ENCODE measurements at places on chromosomes 7 and 10.
A peak's percentile ranks its signal among the peaks of the same experiment; 100 is the strongest.

DNA sequence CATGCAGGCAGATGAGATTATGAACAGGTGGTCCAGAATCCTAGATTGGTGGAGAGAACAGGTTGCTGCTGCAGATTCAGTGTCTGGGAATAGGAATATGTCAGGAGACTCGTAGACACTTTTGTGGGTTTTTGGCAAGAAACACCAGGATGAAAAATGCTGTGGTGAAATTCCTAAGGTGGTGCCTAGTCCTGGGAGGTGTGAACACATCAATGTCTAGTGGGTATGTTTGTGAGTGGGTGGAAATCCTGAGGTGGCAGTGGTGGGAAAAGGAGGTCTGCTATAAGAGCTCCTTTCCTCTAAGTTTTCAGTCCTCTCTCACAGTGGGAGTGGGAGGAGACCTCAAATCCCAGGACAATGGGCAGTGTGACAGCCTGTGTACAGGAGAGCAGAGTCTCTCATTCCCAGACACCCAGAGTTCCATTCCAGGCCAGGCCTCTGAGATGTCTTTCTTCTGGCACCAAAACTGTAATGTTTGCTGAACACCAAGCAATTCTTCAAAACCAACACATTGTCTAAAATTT is 5.1 kb downstream of the ERV3-1 start:
- no peak overlapping the region for H3K4me3 ChIP-seq
- no peak for DNase-seq
- H3K27ac ChIP-seq, result peak overlapping the region; percentile 86
- H3K27me3 ChIP-seq, result no peaks in the 10 kb centered on the region
- peaks cover 32% of the 10 kb centered on the region for H3K4me1 ChIP-seq
- H3K36me3 ChIP-seq, result no peaks in the 10 kb centered on the region

DNA sequence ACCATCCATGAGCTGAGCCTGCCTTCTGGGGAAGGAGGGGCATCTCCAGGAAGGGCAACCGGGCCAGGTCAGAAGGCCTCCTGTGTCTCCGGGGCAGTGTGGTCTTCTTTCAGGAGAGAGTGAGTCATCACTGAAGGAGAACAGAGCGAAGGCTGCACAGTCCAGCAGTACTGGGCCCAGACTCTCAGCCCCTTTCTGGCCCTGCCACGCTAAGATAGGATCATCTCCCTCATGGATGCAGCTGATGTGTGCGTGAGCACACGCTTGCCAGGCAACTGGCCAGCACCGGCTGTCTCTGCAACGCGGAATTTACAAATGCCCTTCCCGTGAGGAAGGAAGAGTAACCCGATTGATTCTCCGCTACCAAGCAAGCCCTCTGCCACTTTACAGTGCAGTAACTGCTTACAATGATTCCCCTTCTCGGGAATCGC is 328.2 kb downstream of the TNS3 start:
- H3K4me1 ChIP-seq, result peaks cover 27% of the 10 kb centered on the region
- H3K36me3 ChIP-seq, result no peaks in the 10 kb centered on the region
- no peak for DNase-seq
- H3K27me3 ChIP-seq, result no peaks in the 10 kb centered on the region
- peak overlapping the region; percentile 47 for H3K4me3 ChIP-seq
- peak overlapping the region; percentile 86 for H3K27ac ChIP-seq

- H3K4me3 ChIP-seq, result no peak overlapping the region
- no peaks in the 10 kb centered on the region for H3K4me1 ChIP-seq
- no peak overlapping the region for H3K27ac ChIP-seq
Measured at GRCh38 chr7:20744954-20745446, 41.7 kb downstream of the SP8 start.

DNA sequence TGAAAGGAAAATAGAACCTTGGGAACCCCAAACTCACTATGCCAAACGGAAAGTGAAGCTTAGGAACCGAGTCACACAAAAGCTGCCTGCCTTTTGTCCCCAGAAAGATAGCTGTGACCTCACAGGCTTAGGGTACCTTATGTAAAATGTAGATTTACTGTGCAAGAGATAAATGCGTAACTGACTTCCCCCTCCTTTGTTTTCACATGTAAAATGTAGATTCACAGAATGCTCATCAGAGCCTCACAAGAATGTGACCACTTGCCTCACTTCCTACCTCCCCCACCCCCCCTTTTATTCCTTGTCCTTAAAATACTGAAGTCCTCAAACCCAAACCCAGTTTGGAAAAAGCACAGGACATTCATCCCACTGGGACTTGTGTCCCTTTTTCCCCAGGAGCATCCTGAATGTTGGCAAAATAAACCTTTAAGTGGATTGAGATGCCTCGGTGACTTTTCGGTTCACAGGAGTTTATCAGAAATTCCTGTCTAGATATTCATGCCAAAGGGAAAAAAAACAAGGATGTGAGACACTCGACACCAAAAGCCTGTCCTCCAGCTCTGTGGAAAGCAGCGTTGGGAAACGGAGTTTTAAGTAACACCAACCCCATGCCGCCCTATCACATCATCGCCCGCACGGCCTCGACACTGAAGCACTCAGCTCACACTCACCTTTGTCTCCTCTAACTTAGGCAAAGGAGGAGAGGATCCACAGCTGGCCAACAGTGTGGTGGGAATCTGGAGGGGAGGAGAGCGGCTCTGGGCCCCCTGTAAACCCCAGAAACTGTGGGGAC is 45.9 kb downstream of the SVIL start:
- no peak overlapping the region for H3K4me3 ChIP-seq
- peaks cover 5% of the 10 kb centered on the region for H3K4me1 ChIP-seq
- peak overlapping the region; percentile 48 for H3K27ac ChIP-seq
- DNase-seq, result no peak
- peaks cover 7% of the 10 kb centered on the region for H3K27me3 ChIP-seq
- no peaks in the 10 kb centered on the region for H3K36me3 ChIP-seq

- H3K4me1 ChIP-seq, result peaks cover 29% of the 10 kb centered on the region
- peak; percentile 75 for DNase-seq
- H3K27me3 ChIP-seq, result no peaks in the 10 kb centered on the region
- H3K36me3 ChIP-seq, result no peaks in the 10 kb centered on the region
- no peak overlapping the region for H3K27ac ChIP-seq
Measured at GRCh38 chr10:43118631-43119415, 19.4 kb upstream of the CSGALNACT2 start.

DNA sequence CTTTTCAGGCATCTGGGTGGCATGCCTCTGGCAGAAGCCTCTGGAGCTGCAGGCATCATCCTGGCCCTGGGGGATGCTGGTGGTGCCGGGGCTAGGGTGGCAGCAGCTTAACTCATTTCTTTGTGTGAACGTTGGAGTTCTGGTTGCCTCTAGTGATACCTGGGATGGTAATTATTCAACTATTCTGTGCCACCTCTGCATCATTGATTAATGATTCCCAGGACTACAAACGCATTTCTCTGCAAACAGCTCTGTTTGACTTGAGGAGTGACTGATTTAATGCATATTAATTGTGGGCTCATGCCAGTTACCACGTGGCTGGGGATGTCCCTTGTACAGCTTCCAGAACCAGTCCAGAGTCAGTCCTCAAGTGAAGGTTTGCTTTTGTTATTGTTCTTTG is 55.9 kb downstream of the LRRC18 start:
- H3K27ac ChIP-seq, result no peak overlapping the region
- no peaks in the 10 kb centered on the region for H3K4me1 ChIP-seq
- no peaks in the 10 kb centered on the region for H3K27me3 ChIP-seq
- DNase-seq, result no peak
- no peak overlapping the region for H3K4me3 ChIP-seq
- H3K36me3 ChIP-seq, result peaks cover 73% of the 10 kb centered on the region

- H3K4me3 ChIP-seq, result no peak overlapping the region
- no peaks in the 10 kb centered on the region for H3K36me3 ChIP-seq
- peak overlapping the region; percentile 68 for H3K27ac ChIP-seq
- no peaks in the 10 kb centered on the region for H3K27me3 ChIP-seq
- no peak for DNase-seq
Measured at GRCh38 chr10:95837356-95837776, 70.4 kb upstream of the CC2D2B start.

DNA sequence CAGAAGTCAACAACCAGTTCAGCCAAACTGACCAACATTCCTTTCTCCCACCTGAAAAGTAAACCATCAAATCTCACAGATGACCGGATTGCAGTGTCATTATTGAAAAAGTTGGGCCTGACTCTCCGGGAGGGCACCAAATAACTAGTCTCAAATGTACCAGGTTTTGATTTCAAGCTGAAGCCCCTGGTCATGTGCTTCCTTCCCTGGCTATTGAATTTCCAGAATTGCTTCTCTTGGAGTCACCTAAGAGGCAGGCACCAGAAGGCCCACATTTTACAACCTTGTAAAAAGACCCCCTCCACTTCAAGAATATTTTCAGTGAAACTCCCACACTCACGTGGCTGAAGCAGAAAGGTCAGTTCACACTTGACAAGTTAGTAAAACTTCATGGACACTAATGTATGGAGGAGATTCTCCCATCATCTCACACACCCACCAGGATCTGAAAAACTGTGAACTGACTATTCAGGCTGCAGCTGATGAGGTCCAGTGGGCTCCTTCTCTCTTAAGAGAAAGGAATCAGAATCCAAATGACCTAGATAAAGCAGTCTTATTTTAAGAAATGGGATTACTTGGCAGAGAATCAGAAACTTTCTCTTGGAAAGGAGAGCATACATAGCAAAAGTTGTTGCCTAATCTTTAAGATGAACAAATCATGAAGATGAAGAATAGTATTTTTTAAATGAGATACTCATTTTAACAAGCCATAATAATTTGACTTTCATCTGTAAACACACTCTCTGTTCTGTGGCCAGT is 53.6 kb downstream of the DLD start:
- H3K27ac ChIP-seq, result no peak overlapping the region
- peaks cover 8% of the 10 kb centered on the region for H3K36me3 ChIP-seq
- H3K4me3 ChIP-seq, result no peak overlapping the region

DNA sequence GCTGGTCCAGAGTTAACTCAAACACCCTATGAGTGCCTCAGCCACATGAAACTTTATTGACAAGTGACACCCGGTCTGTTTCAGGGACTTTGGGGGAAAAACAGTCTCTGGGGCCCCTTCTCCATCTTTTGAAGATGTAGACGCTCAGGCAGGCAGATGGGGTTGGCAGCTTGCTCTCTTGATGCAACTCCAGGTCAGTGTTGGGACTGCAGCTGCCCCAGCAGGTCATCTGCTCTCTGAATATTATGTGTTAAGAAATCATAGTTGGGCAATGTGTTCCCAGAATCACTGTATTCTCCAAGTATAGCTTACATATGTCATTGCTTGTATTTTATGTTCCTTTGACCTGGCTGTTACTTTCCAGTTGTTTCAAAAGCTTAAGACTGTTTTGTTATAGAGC is 544.9 kb upstream of the MGMT start:
- H3K4me3 ChIP-seq, result no peak overlapping the region
- no peaks in the 10 kb centered on the region for H3K36me3 ChIP-seq
- no peak overlapping the region for H3K27ac ChIP-seq
- DNase-seq, result no peak

GRCh38 chr10:32393911-32394310 is 47.0 kb upstream of the EPC1 start:
- H3K4me3 ChIP-seq, result no peak overlapping the region
- DNase-seq, result no peak
- no peaks in the 10 kb centered on the region for H3K36me3 ChIP-seq
- no peak overlapping the region for H3K27ac ChIP-seq
- H3K4me1 ChIP-seq, result no peaks in the 10 kb centered on the region

DNA sequence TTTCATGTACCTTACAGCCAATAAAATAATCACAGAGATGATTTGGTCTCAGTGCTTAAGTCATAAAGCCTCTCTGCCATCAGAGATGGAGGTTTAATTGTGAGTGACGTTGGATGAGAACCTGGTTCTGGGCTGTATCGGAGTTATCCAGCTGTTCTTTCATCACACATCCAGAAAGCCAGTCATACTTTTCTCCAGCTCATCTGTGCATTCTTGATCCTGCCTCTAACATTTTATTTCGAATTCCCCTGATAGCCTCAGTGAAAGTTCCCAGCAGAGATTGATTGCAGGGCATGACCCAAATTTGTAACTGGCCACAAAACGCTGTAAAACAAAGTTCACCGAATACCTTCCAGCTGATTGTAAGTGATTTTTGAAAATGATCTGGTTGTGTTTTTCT is 212.6 kb upstream of the HABP2 start:
- H3K36me3 ChIP-seq, result no peaks in the 10 kb centered on the region
- H3K27ac ChIP-seq, result no peak overlapping the region
- no peaks in the 10 kb centered on the region for H3K4me1 ChIP-seq

GRCh38 chr7:74356589-74357315 is 67.5 kb downstream of the CLIP2 start:
- H3K36me3 ChIP-seq, result peaks cover 18% of the 10 kb centered on the region
- no peaks in the 10 kb centered on the region for H3K4me1 ChIP-seq
- no peak overlapping the region for H3K27ac ChIP-seq
- no peak for DNase-seq

DNA sequence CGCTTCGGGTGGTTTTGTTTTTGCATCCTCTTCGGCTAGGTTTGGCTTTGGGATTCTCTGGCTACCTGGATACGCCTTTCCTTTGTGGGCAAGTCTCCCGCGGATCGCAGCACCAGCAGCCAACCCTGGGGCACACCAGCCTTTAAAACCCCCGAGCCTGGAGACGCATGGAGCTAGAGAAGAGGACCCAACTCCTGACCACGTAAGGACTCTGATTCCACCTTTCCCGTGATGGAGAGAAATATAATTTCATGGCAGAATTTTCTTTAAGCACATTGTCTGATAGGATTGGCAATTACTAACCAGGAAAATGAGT is 535.4 kb upstream of the GALNT17 start:
- no peaks in the 10 kb centered on the region for H3K36me3 ChIP-seq
- H3K4me3 ChIP-seq, result no peak overlapping the region
- DNase-seq, result no peak
- H3K4me1 ChIP-seq, result peaks cover 19% of the 10 kb centered on the region

GRCh38 chr10:100784126-100784525 is 38.7 kb downstream of the PAX2 start:
- no peaks in the 10 kb centered on the region for H3K27me3 ChIP-seq
- no peak overlapping the region for H3K27ac ChIP-seq
- no peaks in the 10 kb centered on the region for H3K36me3 ChIP-seq
- no peaks in the 10 kb centered on the region for H3K4me1 ChIP-seq
- DNase-seq, result no peak
- no peak overlapping the region for H3K4me3 ChIP-seq

- no peaks in the 10 kb centered on the region for H3K27me3 ChIP-seq
- H3K36me3 ChIP-seq, result no peaks in the 10 kb centered on the region
- H3K4me1 ChIP-seq, result no peaks in the 10 kb centered on the region
- H3K27ac ChIP-seq, result no peak overlapping the region
- DNase-seq, result no peak
- no peak overlapping the region for H3K4me3 ChIP-seq
Measured at GRCh38 chr7:145212050-145212449, 376.2 kb upstream of the TPK1 start.

- H3K4me3 ChIP-seq, result no peak overlapping the region
- H3K36me3 ChIP-seq, result no peaks in the 10 kb centered on the region
- no peak for DNase-seq
- no peaks in the 10 kb centered on the region for H3K27me3 ChIP-seq
- no peak overlapping the region for H3K27ac ChIP-seq
Measured at GRCh38 chr10:116521424-116522290, 24.1 kb upstream of the PNLIP start.
